ENCODE measurements at places on chromosomes 5 and 9.

- DNase-seq, result no peak
These were observed 121.5 kb downstream of the HMHB1 start for GRCh38 chr5:143933451-143933850.

DNA sequence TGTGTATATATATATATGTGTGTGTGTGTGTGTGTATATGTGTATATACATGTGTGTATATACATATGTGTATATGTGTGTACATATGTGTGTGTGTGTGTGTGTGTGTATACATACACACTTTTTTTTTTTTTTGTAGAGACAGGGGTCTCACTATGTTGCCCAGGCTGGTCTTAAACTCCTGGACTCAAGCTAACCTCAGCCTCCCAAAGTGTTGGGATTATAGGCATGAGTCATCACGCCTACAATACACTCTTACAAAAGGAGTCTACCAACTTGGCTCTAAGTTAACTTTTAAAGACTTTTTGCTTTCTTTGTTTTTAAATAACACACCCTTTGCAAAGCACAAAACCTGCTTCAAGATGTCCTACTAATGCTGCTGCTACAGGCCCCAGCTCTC is 2.1 kb downstream of the C9orf78 start:
- DNase-seq, result no peak

- no peak for DNase-seq
These were observed 242.2 kb upstream of the TNC start for GRCh38 chr9:115360122-115360521.

- DNase-seq, result no peak
These were observed 98.6 kb downstream of the OSTF1 start for GRCh38 chr9:75186767-75187380.

DNA sequence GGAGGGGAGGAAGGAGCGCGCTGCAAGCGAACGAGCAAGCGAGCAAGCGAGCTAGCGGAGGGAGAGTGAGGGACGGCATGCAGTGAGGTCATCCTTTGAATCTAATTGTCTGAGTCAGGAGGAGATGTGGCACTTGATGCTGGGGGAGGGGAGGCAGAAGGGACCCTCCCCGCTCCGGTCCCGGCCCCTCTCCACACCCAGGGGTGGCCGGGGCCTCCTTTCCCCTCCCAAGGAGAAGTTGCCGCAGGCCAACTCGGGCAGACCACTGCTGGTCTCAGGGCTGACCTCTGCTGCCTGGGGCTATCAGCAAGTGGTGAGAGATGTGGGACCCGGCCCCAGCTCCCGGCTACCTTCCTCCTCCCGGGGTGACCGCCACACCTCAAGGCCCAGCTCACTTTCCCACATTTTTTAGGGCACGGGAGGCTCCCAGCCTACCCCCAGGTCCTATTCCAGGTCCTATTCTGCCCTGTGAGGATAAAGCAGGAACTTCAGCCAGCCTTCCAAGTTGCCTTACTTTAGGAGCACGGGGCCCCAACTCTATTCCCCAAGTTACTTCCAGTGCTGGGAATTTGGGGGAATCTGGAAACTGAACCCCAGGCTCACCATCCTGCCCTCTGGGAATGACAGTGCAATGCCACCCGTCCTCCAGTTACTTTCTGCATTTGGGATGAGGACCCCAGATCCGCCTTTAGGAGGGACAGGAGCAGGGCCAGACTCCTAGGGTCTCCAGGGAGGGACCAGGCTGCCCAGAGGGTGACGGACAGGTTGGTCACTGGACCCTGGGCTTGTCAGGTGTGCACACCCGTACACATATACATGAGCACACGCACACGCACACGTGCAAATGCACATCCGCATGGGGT is 11.1 kb downstream of the CNTFR start:
- peak; percentile 40 for DNase-seq

- DNase-seq, result no peak
These were observed 329.0 kb upstream of the MPDZ start for GRCh38 chr9:13608451-13608850.

DNA sequence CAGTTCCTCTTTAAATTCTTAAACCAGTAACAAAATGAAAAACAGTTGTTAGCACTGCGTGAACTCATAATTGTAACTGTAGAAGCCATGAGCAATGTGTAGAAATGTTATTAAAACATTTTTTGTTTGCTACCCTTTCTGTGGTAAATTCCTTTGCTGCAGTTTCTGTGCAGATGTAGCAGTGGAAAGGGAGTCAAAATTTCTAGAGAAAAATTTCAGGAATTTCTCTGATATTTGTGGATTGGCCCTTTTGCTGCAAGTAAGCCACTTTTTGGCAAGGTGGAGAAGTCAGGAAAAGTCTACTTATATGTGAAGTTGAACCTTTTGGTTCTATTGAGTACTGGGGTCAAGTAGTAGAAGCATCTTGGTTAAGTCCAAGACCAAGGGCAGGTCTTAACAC is 10.1 kb downstream of the FBXL7 start:
- DNase-seq, result no peak

DNA sequence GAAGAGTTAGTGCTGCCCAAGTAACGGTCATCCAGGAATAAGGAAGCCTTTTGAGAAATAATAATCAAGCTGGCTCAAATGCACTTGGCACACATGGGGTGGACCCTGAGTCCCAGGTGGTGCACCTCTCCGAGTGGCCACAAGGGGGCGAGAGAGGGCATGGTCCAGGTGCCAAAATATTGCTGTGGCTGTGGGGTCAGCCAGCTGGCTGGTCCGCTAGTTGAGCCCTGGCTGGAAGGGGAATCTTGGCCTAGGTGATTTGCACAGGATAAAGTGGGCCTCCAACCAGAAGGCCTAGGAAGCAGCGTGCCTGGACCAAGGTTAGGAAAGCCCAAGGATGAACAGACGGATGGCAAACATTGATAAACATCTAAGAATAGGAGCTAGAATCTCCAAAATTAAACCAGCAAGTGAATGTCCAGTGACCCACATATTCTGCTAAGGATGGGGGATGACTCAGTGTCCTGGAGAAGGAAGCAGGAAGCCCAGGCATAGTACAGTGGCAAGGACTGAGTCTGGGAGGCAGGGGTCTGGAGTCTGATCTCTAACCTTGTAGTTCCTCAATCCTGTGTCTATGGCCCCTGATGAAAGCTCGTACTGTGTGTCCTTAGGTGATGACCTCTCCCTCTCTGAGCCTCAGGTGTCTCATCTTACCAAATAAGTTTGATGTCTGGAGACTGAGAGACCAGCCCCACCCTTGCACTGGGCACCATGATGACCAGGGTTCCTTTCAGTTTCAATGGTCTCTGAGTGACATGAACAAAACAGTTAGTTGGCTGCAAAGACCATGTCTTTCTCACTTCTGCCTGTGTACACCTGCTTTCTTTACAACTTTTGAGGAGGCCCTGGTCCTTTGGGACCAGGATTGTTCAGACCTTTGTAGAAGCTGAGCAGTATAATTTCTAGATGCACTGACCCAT is 19.2 kb upstream of the SHB start:
- peak; percentile 78 for DNase-seq

GRCh38 chr5:28403846-28404245 is 1365.5 kb upstream of the CDH9 start:
- DNase-seq, result no peak

- DNase-seq, result no peak
These were observed 70.8 kb upstream of the FAM174A start for GRCh38 chr5:100464418-100464817.

- DNase-seq, result no peak
These were observed 310.5 kb upstream of the KIF2A start for GRCh38 chr5:61995486-61995885.

- no peak for DNase-seq
These were observed 160.5 kb downstream of the FGF18 start for GRCh38 chr5:171579976-171580411.
